Stimulated activated CD8-positive, alpha-beta memory T cell treated with anti-CD3 and anti-CD28 coated beads, Interleukin-4, amount 100 ng/mL, for 1 hour (primary cell): ENCODE measurements at places on chromosomes 16 and 17.

- no peak for DNase-seq
These were observed 14.4 kb downstream of the SNN start for GRCh38 chr16:11682655-11683096.

- DNase-seq, result no peak
These were observed 75.1 kb downstream of the CYLD start for GRCh38 chr16:50816901-50817555.

DNA sequence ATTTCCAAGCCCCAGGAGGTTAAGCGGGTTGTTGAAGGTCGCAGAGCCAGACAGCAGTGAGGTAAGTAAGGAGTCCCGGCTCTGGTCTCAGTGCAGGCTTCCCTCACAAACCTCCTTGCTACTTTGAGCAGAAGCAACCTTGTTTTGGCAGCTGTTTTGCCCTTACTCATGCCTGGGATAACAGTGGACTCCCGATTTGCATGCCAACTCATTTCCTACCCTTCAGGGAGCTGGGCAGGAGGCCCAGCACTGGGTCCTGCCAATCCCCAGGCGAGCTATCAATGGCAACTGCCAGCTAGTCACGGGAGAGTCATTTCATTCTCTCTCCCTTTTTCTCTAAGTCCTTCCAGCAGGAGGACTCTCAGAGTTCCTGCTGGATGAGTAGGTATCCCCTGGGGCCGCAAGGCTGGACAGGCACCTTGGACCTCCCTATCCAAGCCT is 72.0 kb upstream of the KSR1 start:
- DNase-seq, result no peak

DNA sequence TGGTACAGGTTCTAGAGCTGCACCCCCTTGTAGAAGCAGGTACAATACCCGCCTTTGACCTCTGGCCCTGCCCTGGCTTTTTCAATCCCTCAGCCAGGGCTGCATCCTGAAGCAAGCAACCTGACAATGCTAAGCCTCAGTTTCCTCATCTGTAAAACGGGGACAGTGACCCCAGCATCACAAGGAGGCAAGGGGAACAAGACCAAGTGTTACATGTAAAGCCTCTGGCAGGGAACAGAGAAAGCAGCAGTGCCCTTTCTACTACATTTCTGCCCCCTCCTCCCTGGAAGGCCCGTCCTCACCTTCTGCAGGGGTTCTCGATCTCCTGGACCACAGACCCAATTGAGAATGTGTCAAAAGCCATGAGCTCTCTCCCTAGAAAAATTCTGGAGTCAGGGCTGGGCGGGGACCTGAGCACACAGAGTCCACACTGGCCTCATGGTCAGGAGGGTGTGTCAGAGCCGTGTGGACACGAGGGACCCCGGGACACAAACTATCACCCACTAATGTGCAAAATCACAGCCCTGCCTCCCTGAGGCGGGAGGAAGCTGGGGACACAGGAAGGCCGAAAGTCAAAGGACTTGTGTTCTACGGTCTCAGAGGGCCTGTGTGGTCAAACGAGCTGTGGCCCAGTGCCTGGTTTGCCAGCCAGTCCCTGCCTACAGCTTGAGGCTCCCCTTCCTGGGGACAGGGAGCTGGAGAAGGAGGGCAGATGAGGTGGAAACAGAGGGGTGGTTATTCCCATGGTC is 27.5 kb downstream of the LRRC75A start:
- DNase-seq, result no peak

- DNase-seq, result no peak
These were observed 18.8 kb upstream of the PHOSPHO1 start for GRCh38 chr17:49249292-49249794.

- DNase-seq, result no peak
These were observed 1.8 kb downstream of the TPSD1 start for GRCh38 chr16:1257561-1258224.

- DNase-seq, result no peak
These were observed 329.9 kb downstream of the KCNJ2 start for GRCh38 chr17:70499067-70499786.

DNA sequence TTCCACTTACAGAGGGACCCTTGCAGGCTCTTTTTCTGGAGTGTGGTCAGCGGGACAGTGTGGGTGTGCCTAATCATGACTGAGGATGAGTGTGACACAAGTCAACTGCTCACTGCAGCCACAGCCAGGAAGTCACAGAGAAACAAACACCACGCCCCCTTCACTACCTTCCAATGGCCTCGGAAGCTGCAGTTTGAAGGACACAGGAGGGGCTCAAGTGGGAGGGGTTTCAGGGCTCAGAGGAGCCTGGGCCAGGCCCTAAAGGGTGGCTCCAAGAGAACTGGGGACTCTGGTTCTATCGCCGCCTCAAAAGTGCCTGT is 116.2 kb upstream of the SDK2 start:
- DNase-seq, result no peak

- DNase-seq, result no peak
These were observed 4.8 kb downstream of the IL4R start for GRCh38 chr16:27318392-27319256.

GRCh38 chr17:33989361-33990148 is 265.5 kb upstream of the CCL2 start:
- no peak for DNase-seq

- no peak for DNase-seq
These were observed 468.0 kb downstream of the HS3ST3B1 start for GRCh38 chr17:14768923-14769322.

GRCh38 chr17:43917348-43918025 is 10.2 kb upstream of the MPP2 start:
- DNase-seq, result no peak

- peak; percentile 78 for DNase-seq
These were observed at the start of gene LONP2 for GRCh38 chr16:48244080-48244862. TSS of gene LONP2 (plus strand) at chr16:48244300. CDS start at chr16:48244389, 89 bp downstream.

GRCh38 chr17:82047914-82048570 is 3.6 kb downstream of the RFNG start:
- no peak for DNase-seq

- no peak for DNase-seq
These were observed 120.1 kb downstream of the ABCA8 start for GRCh38 chr17:68835071-68835470.

DNA sequence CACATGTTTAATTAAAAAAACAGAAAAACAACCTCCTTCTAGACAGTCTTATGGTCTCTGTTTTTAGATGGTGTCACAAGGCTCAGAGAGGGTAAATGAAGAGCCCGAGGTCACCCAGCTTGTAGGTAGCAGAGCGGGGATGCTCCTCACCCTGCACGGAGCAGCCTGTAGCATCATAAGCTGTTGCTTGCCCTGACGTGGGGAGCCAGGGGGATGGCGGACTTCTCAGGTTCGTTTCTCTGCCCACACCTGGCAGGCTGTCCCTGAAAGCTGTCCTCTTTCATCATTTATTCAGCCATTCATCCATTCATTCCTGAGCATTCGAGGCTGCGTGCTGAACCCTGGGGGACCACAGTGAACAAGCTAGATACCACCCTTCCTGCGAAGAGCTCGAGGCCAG is 75.7 kb upstream of the KSR1 start:
- DNase-seq, result no peak

DNA sequence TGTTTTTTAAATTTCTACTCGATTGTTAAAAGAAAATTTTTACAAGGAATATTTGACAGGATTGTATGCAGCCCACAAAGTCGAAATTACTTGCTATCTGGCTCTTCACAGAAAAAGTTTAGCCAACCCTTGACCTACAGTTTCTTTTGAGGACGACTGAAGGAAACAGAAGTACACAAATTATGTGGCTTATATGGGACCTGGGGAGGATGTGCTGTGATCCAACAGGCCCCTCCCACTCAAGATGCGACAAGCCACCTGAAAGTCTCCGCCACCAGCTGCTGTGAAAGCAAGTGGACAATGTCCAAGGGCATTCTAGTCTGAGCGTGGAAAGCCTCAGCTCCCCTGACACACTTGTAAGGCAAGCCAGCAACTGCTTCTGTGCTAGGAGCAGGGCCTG is 42.4 kb upstream of the SLC25A19 start:
- no peak for DNase-seq

DNA sequence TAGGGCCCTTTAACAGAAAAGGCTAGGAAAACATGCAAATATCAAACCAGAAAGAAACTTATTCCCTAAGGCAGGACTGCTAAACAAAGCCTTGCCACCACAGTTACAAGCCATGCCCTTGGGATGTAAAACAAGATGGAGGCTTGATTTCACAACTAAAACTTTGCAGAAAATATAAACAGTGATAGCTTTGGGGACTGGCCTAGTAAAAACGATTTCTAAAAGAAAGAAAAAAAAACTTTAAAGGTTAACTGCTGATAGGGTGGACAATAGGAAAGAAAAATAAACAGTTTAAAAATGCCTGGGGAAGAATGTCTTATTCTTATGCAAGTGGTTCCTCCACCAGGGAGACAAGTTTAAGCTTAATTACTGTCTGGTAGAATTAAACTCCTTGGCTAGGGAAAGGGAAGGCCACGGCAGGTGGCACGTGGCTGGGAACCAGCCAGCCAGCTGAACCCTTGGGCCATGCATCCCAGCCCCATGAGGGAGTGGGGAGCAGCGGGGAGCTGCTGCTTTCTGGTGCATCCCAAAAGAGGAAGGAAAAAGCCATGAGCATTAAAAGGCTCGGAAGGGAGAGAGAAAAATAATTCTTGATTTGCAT is 10.7 kb upstream of the TMC5 start:
- DNase-seq, result no peak

DNA sequence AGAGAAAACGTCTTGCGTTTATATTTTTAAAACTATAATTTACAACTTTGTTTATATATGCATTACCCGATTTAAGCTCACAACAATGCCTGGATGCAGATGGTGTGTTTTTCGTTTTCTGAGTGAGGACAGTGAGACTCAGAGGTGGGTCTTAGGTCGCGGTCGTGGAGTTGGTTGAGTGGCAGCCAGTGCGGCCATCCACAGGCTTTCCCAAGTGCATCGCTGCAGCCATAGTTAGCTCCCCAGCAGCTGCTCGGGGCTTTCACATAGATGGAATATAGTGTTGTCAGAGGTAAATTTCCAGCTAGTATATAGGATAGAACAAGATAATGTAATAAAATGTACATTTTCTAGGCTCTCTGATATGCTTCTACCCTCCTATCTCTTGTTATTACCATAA is 417.8 kb downstream of the CDH13 start:
- DNase-seq, result no peak

GRCh38 chr17:2545393-2545792 is 33.7 kb upstream of the METTL16 start:
- DNase-seq, result no peak

DNA sequence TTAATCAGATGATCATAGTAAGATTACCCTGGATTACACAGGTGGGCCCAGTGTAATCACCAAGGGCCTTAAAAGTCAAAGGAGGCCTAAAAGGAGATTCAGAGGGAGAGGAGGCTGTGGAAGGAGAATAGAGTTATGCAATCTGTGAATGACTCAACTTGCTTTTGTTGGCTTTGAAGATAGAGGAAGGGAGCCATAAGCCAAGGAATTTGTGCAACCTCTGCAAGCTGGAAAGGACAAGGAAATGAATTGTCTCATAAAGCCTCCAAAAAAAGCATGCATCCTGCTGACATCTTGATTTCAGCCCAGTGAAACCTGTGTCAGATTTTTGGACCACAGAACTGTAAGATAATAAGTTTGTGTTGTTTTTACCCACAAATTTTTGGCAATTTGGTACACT is 109.6 kb downstream of the CNTNAP4 start:
- DNase-seq, result no peak

GRCh38 chr16:66155933-66156332 is 210.6 kb upstream of the CDH5 start:
- DNase-seq, result no peak

- DNase-seq, result no peak
These were observed 2169.6 kb downstream of the TP53TG3F start for GRCh38 chr16:35628976-35629375.

- DNase-seq, result no peak
These were observed 18.3 kb upstream of the CCL5 start for GRCh38 chr17:35898283-35899070.

- no peak for DNase-seq
These were observed 23.6 kb downstream of the TPSG1 start for GRCh38 chr16:1201444-1201843.

DNA sequence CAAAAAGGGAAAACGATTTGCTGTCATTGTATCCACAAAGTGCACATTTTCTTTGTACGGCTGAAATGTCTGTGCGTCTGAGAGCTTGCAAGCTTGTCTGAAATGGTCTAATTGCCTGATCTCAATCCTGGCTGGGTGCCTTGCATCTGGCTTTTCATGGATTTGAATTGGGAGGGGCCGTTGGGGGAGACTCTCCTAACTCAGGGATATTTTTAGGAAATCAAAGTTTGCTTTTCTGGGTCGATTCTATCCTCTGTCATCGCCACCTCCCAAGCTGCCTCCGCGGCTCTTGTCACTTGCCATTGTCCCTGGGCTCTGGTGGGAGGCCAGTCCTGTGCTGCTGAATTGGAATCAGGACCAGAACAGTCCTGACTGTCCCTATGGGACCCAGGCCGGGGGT is 33.3 kb upstream of the MGAT5B start:
- DNase-seq, result no peak

- no peak for DNase-seq
These were observed 29.6 kb downstream of the CALCOCO2 start for GRCh38 chr17:48860456-48860855.

DNA sequence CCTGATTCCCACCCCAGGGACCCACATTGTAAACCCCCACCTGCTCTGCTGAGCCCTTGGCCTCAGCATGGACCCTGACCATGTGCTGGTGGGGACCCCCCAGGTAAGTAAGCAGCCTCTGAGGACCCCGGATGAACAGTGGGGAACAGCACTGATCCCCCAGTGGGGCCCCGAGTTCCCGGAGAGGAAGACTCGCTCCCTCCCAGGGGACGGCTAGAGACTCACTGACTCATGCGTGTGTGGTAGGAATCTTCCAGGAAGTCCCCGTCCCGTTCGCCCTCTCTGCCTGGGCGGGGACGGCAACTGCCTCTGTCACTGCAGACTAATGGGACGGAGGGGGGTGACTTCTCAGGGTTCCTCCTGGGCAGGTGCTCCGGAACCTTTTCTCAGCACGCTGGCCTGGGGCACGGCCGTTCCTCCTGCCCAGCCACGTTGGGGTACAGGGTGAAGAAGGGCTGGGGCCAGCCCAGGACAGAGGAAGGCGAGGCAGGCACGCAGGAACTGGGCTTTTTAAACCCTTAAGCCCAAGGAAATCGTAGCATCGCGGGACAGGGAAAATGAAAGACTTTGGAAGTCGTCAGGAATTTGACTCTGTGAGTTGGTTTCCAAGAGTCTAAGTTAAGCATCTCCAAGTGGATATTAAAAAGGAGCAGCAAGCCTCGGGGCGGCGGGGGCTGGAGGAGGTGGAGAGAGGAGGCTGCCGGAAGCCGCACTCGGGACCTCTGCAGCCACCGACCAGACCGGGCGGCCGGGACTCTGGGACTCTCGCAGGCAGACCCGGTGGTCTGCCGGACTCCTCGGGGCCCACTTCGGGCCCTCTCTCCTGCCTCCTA is 178.7 kb downstream of the SEC14L1 start:
- peak; percentile 49 for DNase-seq

DNA sequence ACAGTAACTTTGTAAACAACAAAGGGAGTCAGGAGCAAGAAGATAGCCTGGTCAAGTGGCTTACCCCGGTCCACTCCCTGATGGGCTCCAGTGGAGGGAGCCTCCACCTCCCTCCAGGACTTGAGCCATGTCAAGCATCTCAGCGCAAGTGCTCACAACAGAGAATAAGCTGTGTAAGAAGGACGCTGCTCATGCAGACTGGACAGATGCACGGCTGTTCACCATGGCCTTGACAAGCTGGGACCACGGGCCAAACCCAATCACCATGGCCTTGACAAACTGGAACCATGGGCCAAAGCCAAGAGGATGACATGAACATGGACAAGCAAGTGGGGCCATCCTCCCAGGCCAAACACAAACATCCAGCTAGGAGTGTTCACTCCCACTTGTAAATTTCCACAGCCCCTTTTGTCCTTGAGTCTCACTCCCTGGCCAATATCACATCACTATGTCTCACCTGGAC is 3.4 kb upstream of the PITPNM3 start:
- DNase-seq, result no peak
